GM12865 (cell line): ENCODE measurements at places on chromosomes 5 and 9.

DNA sequence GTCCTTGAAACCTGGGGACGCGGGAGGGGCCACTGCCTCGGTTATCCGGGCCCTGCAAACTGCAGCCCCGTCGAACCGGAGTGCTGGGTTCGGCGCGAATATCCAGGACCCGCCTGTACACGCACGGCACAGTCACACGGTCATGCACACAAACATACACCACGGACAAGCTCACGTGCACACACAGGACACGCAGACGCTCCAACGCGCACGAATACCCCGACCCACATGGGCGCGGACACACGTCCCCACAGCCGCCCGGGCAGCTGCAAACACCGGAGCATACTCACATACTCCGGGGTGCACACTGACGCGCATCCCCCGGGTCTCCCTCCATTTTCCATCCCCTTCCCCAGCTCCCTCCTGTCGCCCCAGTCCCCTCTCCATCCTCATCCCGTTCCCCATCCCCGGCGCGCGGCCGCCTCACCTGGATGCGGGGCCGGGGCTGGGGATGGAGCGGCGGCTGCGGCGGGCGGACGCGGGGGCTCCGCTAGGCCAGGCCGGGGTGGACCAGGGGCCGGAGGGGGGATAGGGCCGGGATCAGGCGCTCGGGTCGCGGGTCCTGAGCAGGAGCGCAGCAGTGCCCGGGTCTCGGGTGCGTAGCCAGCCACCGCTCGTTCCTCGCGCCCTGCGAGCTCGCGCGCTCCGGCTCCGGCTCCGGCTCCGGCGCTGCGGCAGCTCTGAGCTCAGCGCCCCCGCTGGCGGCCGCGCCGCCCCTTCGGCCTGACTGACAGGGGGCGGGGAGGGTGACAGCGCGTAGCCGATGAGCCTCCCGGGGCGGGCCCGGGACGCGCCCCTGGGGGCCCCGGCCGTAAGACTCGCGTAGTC is at the start of the genes EIF4E1B and SNCB:
TSS of gene EIF4E1B (plus strand) at position 823 of the 828 bp plus-strand sequence. CDS start 12,113 bp downstream, outside the sequence.
TSS of gene SNCB (minus strand) at position 682 of the 828 bp plus-strand sequence. CDS start 880 bp downstream, outside the sequence.
- DNase-seq, result peak; percentile 32

DNA sequence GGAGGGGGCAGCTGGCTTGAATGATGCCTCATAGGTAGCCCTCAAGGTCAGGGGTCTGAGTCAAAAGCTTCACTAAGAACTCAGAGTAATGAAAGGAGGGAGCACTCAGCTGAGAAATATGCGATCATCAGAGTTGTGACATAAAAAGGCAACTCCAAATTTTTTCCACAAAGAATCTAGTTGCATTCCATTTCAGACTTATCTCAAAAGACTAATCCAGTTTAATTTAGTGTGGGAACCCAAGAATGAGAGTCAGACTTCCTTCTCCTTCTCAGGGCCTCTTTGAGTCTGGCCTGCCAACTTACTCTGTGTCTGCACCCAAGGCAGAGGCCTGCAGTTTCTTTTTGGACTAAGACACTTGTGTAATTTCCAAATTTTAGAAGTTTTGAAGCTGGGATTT is 34.7 kb downstream of the GABRP start:
- DNase-seq, result no peak

DNA sequence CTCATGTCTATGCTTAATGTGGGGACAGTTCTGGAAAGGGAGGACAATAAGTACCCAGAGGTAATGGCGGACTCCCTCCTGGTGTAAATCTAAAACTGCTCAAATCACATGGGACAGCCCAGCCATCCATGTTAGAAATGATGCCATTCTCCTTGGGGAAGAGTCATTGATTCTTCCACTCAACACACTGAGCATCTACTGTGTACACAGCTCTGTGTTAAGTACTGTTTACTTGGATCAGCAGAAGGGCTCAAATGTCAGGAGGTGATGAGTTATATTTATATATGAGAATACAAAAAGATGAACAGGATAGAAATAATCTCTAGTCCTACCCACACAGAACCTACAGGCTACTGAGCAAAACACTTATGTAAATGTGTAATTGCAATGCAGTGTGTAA is 31.8 kb upstream of the NANS start:
- no peak for DNase-seq

- no peak for DNase-seq
These were observed 9.1 kb upstream of the CDC42SE2 start for GRCh38 chr5:131254741-131255140.

DNA sequence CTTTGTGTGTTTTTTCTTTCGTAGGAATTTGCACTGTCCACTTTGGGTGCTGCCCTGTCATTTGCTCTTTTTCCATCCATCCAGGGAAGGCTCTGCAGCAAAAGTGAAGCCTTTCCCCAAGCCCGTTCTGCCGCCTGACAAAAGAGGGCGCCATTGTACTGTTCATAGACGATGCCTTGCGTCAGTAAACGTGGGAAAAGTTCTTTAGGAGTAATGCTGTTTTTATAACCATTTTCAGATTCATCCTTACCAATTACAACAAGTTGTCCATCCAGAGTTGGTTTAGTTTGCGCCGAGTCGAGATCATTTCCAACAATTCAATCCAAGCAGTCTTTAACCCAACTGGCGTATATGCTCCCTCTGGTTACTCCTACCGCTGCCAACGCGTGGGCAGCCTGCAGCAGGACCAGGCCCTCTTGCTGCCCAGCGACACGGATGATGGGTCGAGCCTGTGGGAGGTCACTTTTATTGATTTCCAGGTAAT is 34.3 kb upstream of the RPS23 start:
- DNase-seq, result peak; percentile 37

DNA sequence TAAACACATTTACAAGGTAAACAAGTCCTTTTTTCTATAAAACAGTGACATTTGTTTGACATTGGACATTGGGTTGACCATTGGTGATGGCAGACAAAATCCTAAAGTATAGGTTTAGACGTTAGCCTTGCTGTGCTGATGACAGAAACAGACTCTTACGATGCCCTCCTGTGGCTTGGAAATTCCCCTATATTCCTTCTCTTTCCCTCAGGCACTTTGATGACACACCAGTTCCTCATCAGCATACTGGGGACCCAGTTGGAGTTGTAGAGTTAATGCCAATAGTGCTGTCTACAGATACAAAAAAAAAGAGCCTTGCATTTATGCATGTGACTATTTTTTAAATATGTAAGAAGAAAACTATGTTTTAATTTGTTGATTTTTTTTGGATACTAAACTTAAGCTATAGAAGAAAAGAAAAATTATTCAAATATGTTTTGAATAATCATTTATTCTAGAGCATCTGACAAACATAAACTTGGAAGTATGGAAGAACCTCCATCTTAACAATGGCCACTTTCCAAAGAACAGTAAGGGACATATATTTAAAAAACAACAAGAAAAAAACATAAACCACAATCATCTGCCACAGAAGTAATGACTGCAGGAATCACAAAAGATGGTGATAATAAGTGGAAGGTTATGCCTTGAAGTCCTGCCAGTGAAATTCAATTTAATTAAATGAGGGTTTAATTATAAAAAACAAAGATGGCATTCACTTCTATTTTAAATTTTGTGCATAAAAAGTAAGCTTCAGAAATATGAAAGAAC is 75.6 kb upstream of the SNCAIP start:
- DNase-seq, result no peak

DNA sequence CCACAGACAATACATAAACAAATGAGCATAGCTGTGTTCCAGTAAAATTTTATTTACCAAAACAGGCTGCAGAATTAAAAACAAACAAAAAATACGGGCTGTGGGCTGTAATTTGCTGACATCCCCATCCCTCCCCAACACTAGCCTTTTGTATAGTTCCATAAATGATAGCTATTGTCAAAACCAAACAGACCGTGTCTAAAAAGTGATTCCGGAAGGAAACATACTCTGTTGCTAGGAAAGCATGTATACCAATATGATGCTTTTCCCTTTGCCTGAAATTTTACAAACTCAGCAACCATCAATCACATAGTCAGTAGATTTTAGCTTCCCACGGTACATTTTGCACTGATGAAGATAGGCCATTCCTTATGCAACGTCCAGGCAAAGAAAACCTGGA is 80.0 kb downstream of the TMEM215 start:
- no peak for DNase-seq

GRCh38 chr9:121302786-121303185 is 34.8 kb downstream of the GSN start:
- DNase-seq, result no peak

- DNase-seq, result no peak
These were observed 1.7 kb upstream of the ACTL7A start for GRCh38 chr9:108860354-108860753.

- DNase-seq, result peak; percentile 59
These were observed 109.5 kb downstream of the PRKACG start for GRCh38 chr9:68904454-68904853.

- DNase-seq, result no peak
These were observed 12.8 kb upstream of the RXRA start for GRCh38 chr9:134313470-134313869.

DNA sequence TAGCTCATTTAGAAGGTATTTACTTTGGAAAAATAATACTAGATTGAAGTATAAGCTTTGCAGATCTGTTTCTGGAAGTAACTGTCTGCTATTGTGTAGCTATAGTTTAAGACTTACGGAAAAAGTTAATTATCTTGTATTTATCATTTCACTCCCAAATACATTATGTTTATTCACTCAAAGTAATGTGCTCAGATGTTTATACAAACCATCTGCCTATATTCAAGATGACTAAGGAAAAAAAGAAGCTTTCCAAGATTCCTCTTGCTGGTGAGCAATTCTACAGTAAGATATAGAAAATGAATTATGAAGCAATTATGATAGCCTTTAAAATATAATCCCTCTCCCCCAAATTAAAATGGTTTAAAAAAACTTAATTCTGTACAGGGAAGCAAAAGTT is 137.9 kb downstream of the KIAA0825 start:
- no peak for DNase-seq

- no peak for DNase-seq
These were observed 241.4 kb downstream of the ARHGAP26 start for GRCh38 chr5:143011585-143011984.

GRCh38 chr5:134554319-134555222 is 29.1 kb downstream of the JADE2 start:
- peak; percentile 85 for DNase-seq

DNA sequence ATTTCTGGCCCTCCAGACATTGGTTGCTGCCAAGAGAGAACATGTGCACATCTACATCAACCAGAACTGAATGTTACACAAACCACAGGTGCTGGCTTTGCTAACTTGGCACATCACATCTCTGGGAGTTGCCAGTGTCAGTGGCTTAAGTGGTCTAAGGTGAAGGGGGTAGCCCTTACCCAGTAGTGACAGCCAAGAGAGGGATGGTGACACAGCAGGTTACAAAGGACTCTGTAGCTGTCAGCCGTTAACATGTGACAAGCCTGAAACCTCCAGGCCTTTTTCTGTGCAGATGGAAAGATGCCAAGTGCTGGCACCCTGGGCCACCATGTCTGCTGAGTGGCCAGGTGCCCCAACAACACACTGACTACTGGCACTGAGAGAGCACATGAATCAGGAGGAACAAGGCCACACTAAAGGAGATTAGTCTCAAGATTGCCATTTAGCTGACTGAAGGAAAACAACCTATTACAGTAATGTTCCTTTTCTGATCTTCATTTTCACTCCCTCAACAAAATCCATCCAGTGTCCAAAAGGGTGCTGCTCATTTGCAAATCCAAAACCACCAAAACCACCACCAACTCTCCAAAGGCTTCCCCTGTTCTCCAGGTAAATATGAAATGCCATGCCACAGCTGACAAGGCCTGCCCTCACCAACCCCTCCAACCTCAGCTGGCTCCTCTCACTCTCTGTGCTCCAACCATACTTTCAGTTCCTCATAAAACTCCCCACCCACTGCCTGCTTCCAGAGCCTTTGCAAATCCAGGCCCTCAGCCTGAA is 20.2 kb downstream of the SIL1 start:
- peak; percentile 60 for DNase-seq

DNA sequence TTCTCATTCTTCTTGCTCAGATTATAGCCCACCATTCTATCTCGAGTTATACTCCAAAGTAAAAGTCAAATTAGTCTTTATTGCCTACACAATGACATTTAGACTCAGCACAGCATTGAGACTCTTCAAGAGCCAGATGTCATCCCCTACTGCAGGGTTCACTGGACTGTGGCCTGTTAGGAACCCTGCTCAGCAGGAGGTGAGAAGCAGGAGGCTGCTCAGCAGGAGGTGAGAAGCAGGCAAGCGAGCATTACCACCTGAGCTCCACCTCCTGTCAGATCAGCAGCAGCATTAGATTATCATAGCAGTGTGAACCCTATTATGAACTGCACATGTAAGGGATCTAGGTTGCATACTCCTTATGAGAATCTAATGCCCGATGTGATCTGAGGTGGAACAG is 12.7 kb upstream of the LIFR start:
- no peak for DNase-seq

DNA sequence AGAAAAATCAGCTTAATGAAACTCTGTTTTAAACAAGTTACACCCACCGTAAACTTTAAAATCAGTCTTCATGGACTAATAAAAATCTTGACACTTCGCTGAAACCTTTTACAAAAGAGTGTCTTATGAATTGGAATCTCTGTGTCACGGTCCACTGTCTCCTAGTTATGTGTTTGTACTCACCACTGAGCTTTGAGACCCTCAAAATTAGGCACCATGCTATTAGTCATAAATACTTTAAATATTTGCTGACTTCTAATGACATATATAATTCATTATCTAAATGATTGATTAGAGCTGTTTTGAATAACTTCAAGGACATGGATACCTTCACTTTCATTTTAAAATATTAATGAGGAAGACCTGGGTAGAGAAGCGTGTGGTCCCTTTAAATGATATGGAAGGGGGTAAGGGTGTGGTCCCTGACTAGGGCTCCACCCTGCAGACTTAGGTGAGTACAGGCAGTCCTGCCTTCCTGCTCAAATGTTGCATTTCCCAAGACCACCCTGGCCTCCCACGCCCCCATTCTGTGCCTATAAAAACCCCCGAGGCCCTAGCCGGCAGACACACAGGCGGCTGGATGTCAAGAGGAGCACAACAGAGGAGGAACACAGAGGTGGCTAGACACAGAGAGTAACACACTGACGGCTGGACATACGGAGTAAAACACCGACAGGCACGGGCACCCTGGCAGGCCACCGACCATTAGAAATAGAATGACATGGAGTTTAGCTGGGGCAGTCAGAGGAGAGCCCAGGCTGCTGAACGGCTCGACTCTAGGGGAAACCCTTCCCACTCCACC is 179.0 kb upstream of the CDH9 start:
- no peak for DNase-seq

- DNase-seq, result peak; percentile 55
These were observed 14.1 kb downstream of the HSPB3 start for GRCh38 chr5:54469622-54470021.
